ENCODE measurements at places on chromosomes 2 and 18.
A peak's percentile ranks its signal among the peaks of the same experiment; 100 is the strongest.

DNA sequence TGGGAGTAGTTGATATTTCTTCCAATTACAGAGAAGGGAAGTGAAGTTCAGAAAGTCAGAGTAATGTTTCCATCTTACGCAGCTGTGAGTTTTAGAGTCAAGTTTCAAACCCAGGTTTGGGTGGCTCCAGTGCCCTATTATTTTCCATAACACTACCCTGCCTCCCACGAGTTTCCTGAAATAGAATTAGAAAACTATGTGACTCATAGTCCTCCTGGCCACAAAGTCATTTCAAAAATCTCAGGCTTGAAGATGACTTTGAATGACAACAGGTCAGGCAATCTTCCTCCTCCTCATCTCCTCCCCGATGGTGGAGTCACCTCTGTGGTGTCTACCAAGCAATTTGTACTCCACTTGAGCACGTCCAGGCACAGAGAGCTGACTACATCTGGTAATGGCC is 212.3 kb upstream of the TRIB2 start:
- no peak for DNase-seq

DNA sequence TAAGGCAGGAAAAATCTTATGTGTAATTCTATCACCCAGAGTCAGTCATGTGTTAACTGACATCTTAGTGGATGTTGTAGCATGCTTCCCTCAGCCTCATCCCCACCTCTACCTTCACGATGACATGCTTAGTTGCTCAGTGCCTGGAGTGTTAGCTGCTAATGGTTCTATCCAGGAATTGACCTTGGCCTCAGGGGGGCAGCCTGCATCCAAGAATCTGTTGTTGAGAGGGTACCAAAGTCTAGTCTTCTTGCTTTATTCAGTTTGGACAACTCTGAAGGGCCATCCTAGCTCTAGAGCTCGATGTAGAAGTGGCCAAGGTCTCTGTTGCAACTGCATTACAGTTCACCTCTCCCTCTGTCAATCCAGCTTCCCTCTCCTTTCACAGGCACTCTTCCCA is 61.2 kb downstream of the ACYP2 start:
- no peak for DNase-seq

GRCh38 chr18:50836521-50836957 is 16.7 kb upstream of the MRO start:
- DNase-seq, result no peak

- no peak for DNase-seq
These were observed 185.2 kb downstream of the ZFP36L2 start for GRCh38 chr2:43041173-43041591.

DNA sequence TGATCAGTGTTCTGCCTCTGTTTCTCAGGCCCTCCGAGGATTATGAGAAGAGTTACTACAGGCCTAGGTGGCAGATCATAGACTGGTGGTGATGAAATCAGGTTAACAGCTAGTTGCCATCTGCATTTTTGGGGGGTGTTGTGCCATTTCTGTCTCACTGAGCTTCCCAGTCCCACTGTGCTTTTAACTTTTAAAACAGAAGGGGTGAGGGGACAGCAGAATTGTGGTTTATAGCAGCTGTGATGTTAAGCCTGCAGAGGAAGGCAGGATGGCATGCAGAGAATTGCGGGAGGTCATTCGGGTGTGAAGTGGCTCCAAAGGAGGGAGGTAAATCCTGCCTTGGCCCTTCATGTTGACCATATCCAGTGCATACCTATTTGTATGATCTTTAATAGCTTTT is 5.0 kb downstream of the CAB39 start:
- DNase-seq, result no peak

DNA sequence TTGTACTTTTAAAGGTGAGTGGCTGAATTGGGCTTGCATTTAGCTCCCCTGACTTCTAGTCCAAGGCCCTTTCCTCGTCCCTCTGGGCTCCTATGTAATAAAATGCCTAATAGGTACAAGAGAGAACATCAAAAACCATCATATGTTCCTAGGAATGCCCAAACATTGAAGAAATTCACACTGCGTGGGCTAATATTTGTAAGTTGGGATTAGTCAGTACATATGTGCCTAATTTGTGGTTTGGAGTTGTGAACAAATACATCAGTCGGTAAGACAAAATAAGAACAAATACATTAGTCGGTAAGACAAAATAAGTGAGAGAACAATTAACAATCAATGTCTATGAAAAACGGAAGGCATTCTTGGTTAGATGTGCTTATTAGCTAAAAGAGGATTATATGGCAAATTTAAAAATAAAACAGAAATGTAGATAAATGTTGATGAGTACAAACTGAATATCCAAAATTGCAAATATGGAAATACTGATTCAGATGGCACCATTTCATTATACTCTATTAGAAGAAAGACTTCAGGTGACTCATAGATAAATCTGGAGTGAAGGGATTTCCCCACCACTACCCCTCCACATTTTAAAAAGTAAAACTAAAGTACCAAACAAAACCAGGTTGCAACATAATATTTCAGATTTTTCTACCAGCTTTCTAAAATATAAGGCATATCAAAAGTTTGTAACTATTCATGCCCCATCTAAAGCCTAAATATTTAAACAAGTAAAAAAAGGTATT is 325.4 kb downstream of the ZEB2 start:
- DNase-seq, result no peak

DNA sequence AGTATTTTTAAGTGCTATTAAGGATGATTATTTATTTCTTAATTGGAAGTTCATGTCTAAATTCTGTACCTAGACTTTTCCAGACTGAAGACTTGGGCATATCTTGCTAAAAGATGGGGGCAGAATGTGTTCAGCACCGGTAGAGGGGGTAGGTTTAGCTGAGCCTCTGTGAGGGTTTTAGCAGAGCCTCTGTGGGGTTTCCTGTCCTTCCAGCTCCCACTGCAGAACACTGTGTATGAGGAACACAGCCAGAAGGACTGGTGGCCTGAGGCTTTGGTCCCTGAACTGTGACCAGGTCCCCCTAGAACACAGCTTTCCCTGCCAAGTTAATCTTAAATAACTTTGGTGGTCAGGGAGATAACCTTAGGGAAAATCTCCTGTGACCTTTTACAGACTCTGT is 123.4 kb upstream of the EPC2 start:
- no peak for DNase-seq

DNA sequence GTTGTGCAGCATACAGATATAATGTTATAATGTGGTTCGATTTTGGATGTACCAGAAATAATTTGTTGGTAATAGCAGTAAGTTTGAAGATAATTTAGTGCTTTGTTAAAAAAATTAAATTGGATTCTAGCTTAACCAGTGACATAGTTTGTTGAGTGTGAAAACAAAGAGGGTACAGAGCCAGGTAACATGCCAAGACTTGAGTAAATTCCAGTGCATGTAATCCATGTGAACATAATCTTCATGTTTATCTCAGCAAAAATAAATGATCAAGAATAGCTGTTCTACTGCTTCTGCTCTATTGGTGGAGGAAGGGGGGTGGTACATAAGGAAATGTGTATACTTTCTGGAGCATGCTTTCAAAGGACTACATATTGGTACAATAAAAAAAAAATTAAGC is 165.8 kb downstream of the DNAH7 start:
- DNase-seq, result no peak

GRCh38 chr2:78978340-78978739 is 47.2 kb upstream of the REG3G start:
- DNase-seq, result no peak

GRCh38 chr2:104836841-104837240 is 17.1 kb upstream of the POU3F3 start:
- DNase-seq, result no peak

- DNase-seq, result no peak
These were observed 183.1 kb downstream of the INO80D start for GRCh38 chr2:205902900-205903237.

DNA sequence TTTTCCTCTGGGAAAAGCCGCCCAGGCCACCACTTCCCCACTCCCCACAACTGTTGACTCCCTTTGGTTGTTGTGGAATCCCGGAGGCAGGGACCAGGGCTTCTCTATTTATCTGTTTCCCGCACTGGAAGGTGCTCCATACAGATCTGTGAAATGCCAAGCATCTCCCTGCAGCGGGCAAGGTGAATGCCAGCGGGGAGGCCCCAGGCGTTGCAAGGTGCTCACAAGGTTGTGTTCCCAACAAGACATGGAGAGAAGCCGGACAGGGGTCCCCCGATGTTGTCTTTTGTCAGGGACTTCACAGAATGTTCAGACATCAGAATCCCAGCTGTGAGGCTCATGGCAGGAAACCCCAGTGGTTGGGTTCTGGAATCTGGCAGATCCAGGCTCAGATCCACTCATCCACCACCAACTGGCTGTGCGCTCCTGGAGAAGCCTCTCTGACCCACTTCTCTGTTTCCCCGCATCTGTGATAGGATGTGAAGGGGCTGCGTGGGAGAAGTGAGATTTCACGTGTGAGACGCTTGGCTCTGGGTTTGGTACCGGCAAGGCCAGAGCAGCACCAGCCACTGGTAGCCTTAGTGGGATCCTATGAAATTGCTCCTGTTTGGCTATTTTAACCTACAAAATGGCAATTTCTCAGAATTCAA is 8.6 kb upstream of the NEU2 start:
- DNase-seq, result peak; percentile 44

DNA sequence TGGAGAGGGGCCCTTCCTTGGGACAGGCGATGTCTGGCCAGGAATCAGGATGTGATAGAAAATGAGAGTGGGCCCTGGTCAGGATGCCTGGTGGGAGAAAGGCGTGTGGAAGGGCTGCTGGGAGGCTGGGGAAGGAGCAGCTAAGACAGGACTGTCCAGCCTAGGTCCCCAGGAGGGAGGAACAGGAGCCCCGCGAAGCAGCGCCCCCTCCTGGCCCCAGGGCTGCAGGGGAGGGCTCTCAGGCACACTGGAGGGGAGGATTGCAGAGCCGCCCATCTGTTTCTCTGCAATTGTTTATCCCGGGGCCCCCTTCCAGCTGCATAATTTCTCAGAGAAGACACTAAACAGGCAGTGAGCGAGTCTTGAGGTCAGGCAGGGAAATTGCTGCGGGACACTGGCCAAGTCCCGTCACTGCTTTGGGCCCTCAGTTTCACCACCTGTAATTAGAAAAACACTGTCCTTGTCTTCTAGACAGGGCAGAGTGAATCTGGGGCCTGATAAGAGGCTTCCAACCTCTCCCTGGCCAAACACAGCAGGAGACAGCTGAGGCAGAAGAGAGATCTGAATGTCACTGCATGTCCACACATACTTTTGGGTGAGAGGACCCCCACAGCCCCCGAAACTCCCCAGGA is 3.9 kb upstream of the NPPC start:
- peak; percentile 67 for DNase-seq

- DNase-seq, result no peak
These were observed 287.2 kb upstream of the CYRIA start for GRCh38 chr2:16952805-16953204.

GRCh38 chr18:61001138-61001537 is 332.1 kb upstream of the CDH20 start:
- DNase-seq, result no peak

GRCh38 chr2:168849610-168850009 is 40.6 kb downstream of the SPC25 start:
- no peak for DNase-seq

DNA sequence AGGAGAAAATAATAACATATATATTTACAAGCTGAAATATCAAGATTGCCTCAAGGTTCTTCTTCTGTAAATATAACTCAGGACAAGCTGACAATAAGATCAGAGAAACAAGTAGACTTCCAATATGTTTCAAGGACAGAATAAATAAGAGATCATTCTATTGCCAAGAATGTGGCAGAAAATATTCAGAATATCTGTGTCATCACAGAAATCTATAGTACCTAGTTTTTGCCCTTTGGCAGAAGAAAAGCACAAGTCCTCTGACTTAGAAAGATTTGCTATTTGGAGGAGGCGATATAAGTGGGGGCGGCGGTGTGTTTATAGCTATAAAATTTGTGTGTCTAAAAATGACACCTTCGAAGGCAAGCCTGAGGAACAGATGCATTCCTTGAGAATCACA is 34.3 kb downstream of the ARHGAP15 start:
- no peak for DNase-seq

- DNase-seq, result no peak
These were observed 25.7 kb upstream of the PTPN4 start for GRCh38 chr2:119734047-119734446.

DNA sequence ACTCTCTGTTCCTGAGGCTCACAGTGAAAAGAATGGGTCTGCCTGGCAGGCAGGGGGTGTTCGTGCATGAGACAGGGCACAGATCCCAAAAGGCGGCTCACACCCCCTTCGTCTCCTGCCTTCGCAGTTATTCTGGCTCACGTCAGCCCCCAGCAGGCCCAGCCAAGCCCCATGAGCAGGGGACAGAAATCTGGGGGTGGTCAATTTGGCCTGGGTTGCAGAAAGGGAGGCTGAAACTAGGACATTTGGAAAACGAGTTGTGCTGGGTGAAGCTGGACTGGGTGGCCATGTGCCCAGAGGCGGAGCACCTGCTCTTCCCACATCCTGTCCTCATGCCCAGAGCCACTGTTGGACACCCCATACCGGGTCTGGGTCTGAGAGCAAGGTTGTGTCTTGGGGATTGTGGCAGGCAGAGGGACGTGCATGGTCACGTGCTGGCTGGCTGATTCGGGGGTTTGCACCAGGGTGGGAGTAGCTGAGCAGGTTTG is 99.0 kb upstream of the MCFD2 start:
- DNase-seq, result no peak

GRCh38 chr2:204538182-204539018 is 6.9 kb upstream of the PARD3B start:
- peak; percentile 65 for DNase-seq

- no peak for DNase-seq
These were observed 303.1 kb upstream of the FBXO11 start for GRCh38 chr2:48209214-48209885.

DNA sequence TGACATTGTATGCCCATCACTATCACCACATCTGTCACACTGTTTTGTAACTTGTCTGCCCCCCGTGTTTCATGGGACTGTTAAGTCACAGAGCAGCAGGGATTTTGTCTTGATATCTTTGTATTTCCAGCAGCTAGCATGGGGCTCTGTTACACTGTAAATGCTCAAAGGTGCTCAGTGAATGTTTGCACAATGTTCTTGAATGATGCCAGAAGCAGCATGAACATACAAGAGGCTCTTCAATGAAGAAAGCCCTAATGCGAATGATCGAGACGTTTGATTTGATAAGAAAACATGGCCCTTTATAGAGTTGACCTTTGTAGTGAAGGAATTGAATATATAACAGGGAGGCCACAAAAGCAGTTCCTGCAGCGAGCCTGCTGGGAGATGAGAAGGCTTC is 120.9 kb upstream of the TTC39C start:
- DNase-seq, result no peak

DNA sequence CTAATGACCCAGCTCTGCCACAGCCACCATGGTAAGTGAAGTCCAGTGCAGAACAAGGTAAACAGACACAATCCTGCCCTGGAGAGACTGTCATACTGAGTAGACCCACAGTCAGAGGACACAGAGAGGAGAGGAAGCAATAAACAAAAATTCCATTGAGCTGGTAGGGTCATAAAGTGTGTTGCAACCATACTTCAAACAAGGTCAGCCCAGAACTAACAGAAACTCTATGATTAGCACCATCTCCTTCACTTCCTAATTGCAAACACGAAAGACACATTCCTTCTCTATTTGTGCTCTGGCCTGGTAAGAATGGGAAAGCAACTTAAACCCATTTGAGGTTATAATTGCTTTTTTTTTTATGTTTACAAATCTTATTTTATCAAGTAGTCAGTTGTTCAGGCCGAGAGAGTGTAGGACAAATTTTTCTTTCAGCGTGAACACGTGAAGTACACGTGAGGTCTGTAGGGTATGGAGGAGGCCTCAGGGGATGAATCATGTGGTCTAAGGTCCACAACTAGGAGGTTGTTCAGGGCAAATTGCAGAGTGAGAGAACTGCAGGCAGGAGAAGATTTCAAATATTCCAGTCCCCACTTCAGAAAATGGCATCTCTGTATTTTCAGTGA is 71.4 kb upstream of the GLS start:
- no peak for DNase-seq

- no peak for DNase-seq
These were observed 5.8 kb downstream of the SH3RF3 start for GRCh38 chr2:109134741-109135358.

GRCh38 chr2:134261398-134262131 is 7.7 kb downstream of the MGAT5 start:
- DNase-seq, result no peak
